NCI-H82 (cell line): ENCODE measurements at places on chromosomes 3 and 15.

DNA sequence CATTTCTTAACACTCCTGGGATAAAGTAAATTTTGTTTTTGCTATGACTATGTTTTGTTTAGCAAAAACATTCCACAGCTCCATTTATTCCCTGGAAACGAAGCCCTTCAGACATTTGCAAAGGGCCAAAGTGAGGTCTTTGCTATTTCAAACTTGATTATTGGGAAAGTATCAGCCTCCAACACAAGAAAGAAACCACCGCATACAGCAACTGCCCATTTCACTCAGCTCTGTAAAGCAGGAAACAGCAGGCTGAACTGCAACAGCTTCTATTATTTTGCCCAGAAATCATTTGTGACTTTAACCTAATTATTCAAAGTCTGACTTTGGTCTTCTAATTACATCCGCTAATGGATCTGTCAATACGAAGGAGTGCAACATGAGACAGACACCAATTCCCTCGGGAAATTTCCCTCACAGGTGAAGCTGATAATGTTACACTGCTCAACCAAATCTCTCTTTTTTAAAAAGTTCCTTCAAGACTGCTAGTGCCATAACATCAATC lies 72.1 kb downstream of the RFTN1 start:
- peak; percentile 59 for DNase-seq

- DNase-seq: no peak
These were observed 28.4 kb downstream of the GRIP2 start for GRCh38 chr3:14511623-14512280.

GRCh38 chr3:53730576-53730975 lies 115.6 kb downstream of the CHDH start:
- DNase-seq: no peak

GRCh38 chr15:74174958-74175253 lies 1.4 kb downstream of the ISLR start:
- no peak for DNase-seq

- DNase-seq: no peak
These were observed 4.6 kb downstream of the OR5K3 start for GRCh38 chr3:98395101-98395500.

DNA sequence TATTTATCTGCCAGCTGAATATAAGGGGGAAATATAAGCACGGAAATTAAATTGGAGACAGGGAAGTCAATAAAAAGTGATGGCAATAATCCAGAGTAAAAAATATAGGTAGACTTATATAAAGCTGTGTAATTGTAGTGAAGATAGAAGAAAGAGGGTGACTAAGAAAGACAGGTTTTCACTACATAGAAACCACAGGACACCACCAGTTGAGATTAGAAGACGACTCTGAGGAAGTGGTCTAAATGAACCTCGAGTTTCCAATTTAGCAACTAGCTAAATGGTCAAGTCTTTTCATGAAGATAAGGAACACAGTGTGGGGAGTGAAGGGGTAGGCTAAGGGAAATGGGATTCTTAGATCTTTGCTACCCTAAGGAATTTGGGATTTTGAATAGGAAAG lies 188.8 kb upstream of the ARL6 start:
- no peak for DNase-seq
